Stimulated activated CD8-positive, alpha-beta memory T cell treated with anti-CD3 and anti-CD28 coated beads, Interleukin-4, amount 100 ng/mL, for 1 hour (primary cell): ENCODE measurements at places on chromosomes 6 and 20.

DNA sequence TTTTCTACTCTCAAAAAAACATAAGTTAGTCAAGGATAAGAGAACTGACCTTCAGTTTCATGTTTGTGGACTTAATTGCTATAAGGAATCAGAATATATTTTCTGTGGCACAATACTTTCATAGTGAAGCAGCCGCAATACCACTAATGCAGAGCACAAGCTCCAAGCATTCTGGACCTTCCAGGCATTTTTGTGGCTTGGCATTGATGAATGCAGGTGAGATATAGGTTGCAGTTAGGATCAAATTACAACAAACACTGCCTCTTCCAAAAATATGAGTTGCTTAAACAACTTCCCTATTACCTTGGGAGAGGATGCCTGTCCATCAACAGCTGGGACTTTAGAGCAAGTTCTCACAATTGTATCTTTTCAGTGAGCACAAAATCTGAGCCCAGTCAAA, 162.8 kb upstream of the RSPO3 start:
- no peak for DNase-seq

- DNase-seq = no peak
Measured at GRCh38 chr6:121619987-121620740, 184.7 kb downstream of the GJA1 start.

DNA sequence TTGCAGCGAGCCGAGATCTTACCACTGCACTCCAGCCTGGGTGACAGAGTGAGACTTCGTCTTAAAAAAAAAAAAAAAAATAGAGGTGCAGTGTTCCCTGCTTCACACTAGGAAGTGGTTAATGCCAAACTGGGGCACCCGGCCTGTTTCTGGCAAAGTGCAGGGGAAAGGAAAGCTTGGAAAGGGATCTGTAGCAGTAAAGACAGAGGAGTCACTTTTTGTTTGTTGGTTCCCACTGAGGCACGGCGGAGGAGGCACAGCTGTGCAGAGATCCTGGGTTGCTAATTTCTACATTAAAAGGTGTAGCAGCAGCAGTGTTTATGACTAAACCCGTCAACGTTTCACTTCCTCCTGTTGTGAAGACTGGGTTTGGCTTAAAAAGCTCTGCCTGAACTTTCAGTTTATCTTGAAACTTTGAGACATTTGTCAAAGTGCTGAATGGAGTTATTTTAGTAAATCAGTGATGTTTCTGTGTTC, 125.6 kb downstream of the CARMIL1 start:
- DNase-seq = no peak

DNA sequence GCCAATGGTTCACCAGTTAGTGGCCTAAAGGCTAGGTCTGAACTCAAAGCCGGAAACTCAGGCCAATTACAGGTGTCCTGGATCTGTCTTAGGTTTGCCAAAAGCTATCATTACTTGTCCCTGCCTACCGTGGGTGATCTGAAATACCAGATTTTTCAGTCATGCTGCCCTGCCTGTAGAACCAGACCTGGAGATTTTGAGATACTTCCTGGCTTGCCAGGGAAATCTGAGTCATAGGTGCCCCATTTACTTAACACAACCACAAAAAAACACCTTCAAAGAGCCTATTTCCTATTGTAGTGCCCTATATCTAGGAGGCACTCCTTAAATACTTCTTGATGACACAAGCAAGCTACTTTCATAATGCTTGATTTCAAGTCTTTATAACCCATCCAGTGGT, 13.9 kb upstream of the RANBP9 start:
- DNase-seq = peak; percentile 15

DNA sequence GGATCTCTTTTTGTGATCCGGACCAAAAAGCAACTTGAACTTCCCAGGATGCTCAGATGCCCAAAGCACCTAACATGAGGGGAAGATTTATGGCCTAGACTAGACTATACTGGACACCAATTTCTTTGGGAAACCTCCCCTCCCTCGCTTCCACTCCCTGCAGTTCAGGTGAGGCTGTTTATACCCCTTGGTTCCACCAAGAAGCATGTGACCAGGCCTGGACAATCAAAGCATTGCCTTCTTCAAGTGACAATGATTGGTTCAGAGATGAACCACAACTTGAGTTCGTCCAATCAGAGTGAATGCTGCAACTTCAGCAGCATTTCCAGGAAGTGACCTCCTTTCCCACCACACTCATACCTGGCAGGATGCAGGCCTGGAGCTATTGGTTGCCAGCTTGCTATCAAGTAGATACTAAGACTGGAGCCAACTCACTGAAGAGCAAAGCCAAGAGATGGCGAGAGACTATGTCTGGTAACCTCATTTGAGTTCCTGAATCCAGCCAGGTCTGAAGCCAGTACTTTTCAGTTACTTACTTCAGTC, 45.6 kb upstream of the SLC9A8 start:
- no peak for DNase-seq

DNA sequence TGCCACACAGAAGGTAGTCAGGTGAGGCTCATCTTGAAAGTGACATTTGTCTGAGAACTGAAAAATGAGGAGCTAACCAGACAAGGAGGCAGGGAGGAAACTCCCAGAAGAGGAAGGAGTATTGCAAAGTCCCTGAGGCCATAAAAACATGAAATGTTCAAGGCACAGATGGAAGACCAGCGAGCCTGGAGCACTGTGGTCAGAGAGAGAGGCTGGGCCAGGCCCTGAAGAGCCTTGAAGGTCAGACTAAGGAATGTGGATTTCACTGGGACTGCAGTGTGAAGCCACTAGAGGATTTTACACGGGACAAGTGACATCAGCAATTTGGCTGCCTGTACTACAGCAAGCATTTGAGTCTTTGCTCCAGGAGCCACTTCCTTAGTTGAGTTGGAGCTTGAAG, 21.1 kb upstream of the TMEM181 start:
- no peak for DNase-seq

GRCh38 chr6:88365230-88365629, 199.1 kb upstream of the CNR1 start:
- no peak for DNase-seq

DNA sequence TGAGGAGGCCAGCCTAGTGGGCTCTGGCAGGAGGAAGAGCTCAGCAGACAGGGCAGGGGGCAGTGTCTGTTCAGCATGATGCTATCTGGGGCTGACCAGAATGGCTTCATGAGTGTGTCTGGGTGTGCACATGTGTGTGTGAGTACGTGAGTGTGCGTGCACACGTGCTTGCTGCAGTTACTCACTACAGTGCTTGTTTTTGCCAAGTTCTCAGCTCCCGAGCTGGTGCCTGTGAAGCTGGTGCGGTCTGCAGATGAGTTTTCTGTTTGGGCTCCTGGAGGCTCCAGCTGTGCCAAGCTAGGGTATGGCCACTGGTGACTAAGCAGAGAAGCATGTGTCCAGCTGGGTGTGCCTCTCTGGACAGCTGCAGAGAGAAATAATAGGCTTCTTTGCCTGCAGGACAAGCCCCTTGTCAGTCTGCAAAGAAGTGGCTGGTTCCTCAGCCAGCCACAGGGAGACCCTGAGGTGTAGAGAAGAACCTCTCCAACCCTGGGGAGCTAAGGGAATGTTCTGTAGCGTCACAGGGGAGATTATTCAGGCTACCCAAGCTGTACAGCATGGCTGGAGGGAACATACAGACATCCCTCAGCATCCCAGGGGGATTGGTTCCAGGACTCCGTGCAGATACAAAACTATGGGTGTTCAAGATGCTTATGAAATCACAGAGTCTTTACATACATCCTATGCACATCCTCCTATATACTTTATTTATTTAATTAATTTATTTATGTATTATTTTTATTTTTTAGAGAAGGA, 40.2 kb upstream of the FAM50B start:
- no peak for DNase-seq

DNA sequence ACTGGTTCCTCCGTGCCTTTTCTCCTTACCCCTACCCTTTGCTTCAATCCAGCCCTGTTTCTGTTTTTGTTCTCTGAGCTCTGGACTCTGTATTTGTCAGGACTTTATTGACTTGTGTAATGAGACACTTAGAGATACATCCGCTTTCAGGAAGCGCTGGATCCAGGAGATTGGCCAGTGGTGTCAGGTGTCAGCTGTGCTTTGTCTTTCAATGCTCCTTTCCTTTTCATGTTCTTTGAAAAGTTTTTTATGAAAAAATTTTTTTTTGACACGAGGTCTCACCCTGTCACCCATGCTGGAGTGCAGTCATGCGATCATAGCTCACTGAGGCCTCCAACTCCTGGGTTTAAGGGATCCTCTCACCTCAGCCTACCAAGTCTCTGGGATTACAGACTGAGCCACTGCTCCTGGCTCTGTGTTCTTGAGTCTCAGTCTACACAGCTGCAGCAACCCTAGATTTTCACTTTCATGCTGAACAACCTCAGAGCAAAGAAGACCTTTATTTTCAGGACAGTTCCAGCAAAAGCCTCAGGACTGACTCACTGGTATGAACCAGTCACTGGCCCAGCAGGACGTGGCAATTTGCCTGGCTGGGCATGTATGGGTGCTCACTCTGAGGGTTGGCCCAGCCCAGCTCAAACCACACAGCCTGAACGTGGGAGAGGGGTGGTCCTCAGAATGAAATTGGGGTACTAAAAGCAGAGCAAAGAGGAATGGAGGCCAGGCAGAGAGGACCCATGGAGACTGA, 108.5 kb downstream of the DHX35 start:
- DNase-seq = no peak

DNA sequence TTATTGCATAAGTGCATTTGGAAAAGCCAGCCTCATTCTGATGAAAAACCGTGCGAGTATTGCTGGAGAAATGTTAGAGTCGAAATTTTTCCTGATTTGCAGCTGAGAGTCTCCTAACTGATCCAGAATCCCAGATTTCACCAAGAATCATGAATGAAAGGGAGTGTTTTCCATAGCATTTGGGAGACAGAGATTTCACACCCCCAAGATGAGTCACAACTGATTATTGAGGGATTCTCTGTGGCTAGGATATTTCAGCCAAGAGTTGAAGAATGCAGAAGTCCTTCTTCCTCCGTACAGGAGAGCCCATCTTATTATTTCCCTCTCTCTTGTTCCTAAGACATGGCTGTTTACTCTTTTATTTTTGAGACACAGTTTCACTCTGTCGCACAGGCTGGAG, 82.2 kb upstream of the SALL4 start:
- no peak for DNase-seq

GRCh38 chr20:52410182-52410647, 218.6 kb upstream of the ZFP64 start:
- DNase-seq = no peak

DNA sequence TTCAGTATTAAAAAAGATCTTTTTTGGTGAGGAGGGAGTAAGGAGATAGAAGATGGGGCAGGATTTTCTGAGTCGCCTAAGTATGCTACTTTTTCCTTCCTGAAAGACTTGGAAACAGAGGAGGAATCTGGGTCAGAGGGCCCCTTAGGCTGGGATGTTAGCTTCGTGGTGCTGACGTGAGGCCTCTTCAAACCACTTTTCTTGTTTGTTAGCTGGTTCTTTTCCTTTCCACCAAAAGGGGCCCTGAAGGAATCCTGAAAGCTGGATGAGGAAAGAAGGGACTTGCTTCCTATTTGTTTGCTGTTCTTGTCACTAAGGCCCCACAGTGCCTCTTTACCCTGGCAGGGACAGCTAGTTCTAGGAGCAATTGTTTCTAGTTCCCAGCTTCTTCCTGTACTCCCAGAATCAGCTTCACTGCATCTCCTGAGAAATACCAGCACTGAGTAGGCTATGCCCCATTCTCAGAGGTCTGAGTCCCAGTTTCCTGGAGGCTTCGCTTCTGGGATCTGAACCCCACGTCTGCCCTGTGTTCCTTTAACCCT, 2.2 kb upstream of the IL20RA start:
- DNase-seq = no peak

DNA sequence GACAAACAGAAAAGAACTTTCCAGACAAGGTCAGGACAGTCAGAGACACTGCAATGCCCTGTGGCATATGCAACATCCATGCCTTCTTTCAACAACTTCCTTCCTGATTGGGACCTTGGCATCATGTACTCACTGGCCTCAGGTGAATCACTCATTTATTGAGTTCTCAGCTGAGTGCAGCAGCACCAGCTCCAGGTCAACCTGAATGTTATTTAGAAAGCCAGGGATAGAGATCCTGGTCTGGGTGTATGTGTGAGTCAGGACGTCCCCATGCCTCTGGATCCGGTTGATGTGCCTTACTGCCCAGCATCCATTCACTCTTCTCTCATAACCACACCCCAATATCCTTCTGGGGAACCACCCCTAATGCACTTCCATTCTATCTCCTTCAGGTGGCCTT, 54.4 kb downstream of the SNRNP48 start:
- no peak for DNase-seq

GRCh38 chr6:45415315-45415714, 37.6 kb upstream of the SUPT3H start:
- no peak for DNase-seq

DNA sequence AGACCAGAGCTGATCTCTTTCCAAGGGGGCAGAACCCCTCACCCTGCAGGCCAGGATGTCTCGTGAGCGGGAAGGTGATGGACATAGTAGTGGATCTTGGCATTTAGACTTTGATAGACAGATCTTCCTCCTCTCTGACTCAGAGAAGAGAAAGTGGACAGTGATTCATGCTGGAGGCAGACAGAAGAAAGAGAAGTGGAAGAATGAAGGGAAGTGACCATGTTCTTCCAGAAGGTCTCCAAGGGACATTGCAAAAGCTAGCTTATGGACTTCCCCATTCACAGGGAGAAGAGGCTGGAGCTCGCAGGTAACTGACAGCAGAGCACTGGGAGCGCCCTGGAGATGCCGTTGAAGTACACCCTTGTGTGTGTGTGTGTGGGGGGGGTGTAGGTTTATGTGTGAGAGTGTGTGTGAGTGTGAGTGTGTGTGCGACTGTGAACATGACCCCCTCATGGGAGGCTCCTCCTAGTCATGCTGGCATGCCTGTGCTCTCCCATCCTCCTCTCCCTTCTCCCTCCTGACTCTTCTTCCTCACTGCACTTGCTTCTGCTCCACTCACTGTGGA, 8.0 kb upstream of the RAET1L start:
- DNase-seq = no peak

DNA sequence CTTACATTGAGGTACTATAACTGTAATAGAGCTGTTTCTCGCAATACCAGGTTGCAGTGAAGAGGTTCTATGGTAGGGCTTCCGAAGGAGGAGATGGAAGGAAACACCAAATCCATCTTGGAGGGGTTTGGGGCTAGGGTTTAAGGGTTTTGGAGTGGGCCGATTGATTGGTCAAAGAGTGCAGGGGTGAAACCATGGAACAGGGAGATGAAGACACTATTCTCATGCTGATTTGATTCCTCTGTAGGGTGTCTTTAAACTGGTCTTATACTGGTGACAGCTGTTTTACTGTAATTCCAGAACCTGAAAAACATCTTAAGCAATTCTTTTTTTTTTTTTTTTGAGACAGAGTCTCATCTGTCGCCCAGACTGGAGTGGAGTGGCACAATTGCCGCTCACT, 7.8 kb downstream of the SMIM13 start:
- no peak for DNase-seq

DNA sequence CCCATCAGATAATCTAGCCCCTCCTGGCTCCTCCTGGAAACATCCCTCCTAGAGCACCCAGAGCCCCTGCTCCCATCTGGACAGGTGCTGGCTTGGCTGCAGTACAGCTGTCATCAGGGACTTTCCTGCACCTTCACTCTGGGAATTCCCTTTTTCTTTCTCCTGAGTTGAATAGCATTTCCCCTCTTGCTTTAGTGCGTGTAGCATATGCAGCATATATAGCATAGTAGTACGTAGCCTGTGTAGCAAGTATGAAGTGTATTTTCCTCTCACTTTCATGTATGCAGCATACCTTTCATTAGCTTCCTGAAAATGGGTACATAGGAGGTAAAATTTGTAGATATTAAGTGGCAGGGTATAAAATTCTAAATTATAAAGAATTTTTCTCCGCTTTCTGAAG, 352.9 kb downstream of the ESR1 start:
- no peak for DNase-seq

GRCh38 chr6:166019214-166019613, 148.4 kb downstream of the TBXT start:
- no peak for DNase-seq

GRCh38 chr6:331622-332521, 39.6 kb downstream of the DUSP22 start:
- DNase-seq = no peak
